CD4-positive, alpha-beta T cell treated with Interleukin-10 for 1 hour (primary cell): ENCODE measurements at places on chromosomes 16 and 17.

- no peak for DNase-seq
Observed at GRCh38 chr16:55179852-55180585, 144.0 kb upstream of the IRX6 start.

DNA sequence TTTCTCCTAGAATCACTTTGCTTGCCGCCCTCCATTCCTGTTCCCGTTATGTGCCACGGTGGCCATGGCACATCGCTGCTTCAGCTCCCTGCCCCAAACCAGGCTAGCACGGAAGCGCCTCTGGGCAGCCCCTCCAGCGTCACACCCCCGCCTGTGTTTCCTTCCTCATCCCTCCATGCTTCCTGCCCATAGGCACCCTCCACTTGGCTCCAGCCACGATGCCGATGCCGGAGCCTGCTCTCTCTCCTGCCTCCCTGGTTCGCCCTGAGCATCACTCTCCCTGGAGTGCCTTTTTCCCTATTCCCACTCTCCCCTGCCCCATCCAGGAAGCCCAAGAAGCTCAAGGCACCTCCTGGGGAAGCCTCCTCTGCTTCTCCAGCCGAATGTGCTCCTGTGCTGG is 3.2 kb upstream of the ARHGAP23 start:
- DNase-seq: no peak

GRCh38 chr16:57356547-57356946 is 2.0 kb upstream of the CCL22 start:
- DNase-seq: no peak

DNA sequence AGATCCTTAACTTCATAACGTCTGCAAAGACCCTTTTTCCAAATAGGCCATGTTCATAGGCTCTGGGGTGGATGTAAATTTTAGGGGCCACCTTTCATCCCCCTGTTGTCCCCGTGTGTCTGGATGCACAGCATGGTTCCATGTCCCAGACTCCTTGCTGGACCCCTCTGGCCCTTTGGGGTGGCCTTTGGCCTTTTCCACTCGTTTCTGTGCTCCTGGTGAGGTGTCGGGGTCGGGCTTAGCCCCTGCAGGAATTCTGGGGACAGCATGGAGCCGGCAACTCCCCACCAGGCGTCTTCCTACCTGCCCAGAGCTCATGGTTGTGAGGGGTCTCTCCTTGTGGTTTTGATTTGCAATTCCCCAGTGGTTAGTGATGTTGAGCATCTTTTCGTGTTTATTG is 183.5 kb downstream of the SEC14L1 start:
- no peak for DNase-seq
